ENCODE measurements at places on chromosomes 7 and 10.

- DNase-seq, result no peak
These were observed 37.2 kb downstream of the CALML5 start for GRCh38 chr10:5461914-5462840.

GRCh38 chr7:116661865-116662264, 10.1 kb upstream of the MET start:
- DNase-seq, result no peak

- DNase-seq, result no peak
These were observed 699 bp downstream of the LHPP start for GRCh38 chr10:124462348-124462695.

DNA sequence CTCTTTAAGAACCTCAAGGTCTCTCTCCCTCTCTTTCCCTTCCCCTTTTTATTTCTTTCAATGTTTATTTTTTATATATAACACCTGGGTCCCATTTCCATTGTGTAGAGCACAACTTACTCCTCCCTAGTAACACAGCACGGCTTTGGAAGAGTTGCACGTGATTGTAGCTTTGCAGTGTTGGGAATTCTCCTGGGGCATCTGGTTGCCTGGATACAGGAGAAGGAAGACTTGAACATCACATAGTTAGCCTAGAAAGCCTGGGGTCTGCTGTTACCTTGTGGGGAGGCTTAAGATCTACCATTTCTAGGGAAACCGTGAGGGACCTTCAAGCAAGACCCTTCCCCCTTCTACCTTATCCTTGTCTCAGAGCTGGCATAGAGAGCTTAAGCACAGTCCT, 41.1 kb upstream of the NFKB2 start:
- no peak for DNase-seq

- DNase-seq, result no peak
These were observed 220.0 kb downstream of the LRMDA start for GRCh38 chr10:75651417-75651816.

DNA sequence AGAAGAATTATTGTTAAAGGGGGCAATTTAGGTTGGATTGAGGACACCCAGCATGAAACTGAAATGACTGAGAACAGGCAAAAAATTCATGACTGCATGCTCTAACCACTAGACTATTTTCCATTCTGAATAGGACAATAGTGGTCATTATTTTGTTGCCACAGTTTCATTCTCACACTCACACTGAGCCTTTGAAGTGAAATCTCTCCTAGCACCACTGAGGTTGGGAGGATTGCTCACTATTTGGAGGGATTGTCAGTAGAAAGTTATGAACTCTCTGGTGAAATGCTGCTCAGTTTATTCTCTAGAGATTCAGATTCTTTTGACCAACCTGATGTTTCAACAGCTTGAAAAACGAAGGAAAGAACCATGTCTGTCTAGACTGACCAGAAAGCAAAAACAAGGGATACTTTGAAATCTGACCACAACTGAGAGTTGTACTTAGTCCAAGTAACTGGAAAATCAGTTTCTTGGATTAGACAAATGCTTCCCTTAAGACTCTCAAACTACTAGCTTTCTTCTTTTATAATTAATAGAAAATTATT, 191.2 kb downstream of the DYNC1I1 start:
- DNase-seq, result no peak

DNA sequence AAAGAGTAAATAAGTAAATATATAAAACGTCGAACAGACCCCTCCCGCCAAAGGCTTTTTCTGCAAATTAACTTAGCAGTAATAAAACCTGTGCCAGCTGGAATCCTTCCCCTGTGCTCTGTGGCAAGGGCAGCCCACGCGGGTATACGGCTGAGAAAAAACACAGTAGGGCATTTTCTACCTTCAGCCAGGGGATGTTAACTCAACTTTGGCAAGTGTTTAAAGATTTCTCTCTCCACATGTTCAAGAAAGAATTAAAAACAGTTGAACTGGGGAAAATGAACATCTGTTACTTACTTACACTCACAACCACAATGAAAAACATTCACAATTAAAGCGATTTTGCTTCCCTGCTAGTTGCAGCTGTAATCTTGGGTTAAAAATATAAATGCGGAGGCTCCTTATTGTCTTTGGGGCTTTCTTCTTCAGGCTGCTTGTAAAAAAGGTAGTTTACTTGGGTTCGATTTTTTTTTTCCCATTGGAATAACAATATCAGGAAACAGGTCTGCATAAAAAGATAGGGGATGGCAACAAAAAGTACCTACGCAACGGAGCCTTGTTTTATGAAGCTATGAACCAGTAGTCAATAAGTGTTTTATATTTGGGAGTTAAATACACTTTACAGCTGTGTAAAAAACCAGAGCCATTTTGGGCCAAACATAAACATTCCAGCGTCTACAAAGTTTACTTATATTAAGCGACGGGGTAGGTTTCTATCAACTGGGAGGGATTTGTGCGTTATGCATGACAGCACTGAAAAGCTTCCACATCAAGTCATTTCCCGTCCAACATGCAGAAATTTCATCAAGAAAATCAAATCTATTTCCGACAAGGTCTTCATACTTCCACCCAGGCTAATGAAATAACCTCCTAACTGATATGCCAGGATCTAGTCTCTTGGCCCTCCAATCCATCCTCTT, 132.7 kb downstream of the TAX1BP1 start:
- DNase-seq, result no peak

DNA sequence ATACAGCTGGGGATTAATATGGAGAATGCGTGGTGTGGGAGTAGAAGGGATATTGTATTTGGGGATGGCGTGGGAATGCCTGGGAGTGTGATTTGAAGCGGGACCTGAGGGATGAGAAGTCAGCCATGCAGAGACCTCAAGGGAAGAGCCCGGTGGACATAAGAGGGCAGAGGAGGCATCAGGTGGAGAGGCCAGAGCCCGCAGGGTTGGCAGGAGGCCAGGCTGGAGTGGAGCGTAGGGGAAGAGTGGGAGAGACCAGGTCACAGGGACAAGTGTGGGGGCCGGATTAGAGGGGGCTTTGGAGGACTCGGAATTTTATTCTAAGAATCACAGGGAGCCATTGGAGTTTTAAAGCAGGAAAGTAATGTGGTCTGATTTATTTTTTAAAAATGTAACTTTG, 2.0 kb downstream of the NDUFB2 start:
- DNase-seq, result no peak

DNA sequence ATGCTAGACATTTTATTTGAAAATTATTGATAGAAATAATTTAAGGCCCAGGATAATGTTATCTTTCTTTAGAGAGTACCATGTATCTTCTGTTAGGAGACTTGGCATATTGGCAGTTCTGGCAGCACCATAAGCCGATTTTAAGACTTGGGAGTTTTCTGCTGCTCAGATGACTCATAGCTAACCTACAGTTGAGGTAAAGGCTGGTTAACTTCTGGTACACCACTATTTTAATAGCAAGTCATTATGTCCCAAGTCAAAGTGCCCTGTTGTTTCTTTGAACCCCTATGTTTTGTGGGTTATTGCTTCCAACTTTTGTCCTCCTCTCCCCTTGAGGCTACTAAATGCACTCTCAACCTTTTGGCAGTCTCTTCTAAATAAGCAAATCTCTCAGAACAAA, 25.2 kb downstream of the ATRNL1 start:
- DNase-seq, result no peak

DNA sequence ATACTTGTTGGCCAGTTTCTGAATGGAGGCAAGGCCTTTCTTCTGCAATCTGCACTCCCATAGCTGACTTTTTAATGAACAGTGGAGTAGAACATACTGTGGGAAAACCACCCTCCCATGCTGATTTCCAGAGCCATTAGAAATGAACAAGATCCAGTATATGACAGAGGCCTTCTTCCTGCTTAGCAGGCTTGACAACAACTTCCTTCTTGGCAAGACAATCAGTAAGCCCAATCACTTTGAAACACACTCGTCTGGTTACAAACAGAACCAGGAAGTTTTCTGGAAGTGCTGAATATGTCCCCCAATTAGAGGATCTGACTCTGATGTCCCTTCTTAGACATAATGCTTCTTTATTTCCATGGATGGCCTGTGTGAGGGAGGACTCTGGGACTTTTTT, 103.4 kb downstream of the SAMD9 start:
- no peak for DNase-seq

- DNase-seq, result peak; percentile 30
These were observed 704 bp upstream of the ERLIN1 start for GRCh38 chr10:100186253-100187212.

GRCh38 chr10:78805176-78805575, 263.6 kb upstream of the ZMIZ1 start:
- DNase-seq, result peak; percentile 75

- no peak for DNase-seq
These were observed at the start of gene TAC1 for GRCh38 chr7:97731736-97732564. Gene TAC1, plus strand, starts transcription at chr7:97732086. Its CDS starts 527 bp downstream, at chr7:97732613.

- DNase-seq, result peak; percentile 56
These were observed 171.2 kb downstream of the PRKAG2 start for GRCh38 chr7:151705636-151706276.

DNA sequence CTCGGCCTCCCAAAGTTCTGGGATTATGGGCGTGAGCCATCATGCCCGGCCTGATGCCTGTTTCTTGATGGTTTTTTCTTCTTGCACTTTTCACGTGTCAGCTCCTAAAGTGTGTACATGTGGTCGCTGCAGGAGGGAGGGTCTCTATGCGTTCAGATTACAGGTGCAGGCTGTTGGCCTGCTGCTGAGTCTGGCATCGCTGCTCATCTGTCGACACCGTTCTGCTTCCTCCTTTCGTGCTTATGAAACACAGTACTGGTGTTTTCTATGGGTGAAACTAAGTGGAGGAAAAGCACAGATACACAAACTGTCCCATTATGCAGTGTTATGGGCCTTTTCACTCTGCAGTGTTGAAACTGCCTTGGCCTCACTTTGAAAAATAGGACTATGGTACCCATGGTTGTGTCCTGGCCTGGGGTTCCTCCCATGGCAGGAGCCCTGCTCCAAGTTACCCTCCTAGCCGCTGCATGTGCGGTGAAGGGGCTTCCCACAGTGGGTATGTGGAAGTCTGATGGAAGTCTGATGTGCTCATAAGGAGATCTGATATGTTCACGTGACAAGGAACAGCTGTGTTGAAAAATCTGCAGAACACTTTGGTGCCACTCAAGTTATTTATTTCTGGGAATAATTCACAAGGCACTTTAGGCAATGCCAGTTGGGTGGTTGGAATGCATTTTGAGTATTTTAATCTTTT, 23.5 kb downstream of the OGDH start:
- DNase-seq, result no peak
